ENCODE measurements at places on chromosomes 6 and 20. TPM values are rescaled to one million over a fixed set of nuclear protein-coding genes. Genes with fewer than 3 reads are reported as not detected.

- DNase-seq, result no peak
Measured at GRCh38 chr6:45031601-45032000, 296.5 kb upstream of the RUNX2 start.

- DNase-seq, result no peak
Measured at GRCh38 chr20:49786668-49787370, 25.8 kb upstream of the SLC9A8 start.

GRCh38 chr6:145643760-145644159 lies 91.6 kb downstream of the EPM2A start:
- DNase-seq, result no peak

- DNase-seq, result no peak
Measured at GRCh38 chr6:157376706-157377230, 4.2 kb upstream of the ZDHHC14 start.

GRCh38 chr20:47118206-47118605 lies 223.6 kb downstream of the EYA2 start:
- no peak for DNase-seq

DNA sequence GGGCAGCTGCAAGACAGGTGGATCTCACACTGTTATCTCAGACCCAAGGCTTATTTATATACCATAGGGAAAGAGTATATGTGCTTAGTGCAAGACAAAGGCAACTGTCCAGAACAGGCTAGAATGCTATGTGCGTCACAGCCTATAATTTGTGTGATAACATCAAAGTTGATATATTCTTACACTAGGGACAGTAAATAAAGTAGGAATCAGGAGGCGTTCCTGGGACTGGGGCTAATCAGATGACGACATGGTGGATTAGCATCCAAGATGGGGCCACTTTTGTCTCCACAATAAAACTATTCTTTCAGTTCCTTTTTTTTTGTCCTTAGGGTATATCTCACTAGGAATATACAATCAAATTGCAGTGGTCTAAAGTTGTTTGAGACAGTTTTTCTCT lies 54.9 kb upstream of the IER3 start:
- no peak for DNase-seq

- no peak for DNase-seq
Measured at GRCh38 chr6:13417431-13417830, 70.0 kb downstream of the GFOD1 start.

DNA sequence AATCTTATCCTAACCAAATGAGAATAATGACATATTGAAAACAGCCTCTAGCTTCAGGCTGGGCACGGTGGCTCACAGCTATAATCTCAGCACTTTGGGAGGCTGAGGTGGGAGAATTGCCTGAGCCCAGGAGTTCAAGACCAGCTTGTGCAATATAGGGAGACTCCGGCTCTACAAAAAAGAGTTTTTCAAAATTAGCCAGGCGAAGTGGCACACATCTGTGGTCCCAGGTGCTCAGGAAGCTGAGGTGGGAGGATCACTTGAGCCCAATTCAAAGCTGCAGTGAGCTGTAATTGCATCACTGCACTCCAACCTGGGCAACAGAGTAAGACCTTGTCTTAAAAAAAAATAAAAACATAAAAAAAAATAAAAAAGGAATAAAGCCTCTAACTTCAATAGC lies 4.7 kb downstream of the TUBB2A start:
- no peak for DNase-seq

GRCh38 chr6:80771941-80772340 lies 665.5 kb downstream of the BCKDHB start:
- DNase-seq, result no peak

DNA sequence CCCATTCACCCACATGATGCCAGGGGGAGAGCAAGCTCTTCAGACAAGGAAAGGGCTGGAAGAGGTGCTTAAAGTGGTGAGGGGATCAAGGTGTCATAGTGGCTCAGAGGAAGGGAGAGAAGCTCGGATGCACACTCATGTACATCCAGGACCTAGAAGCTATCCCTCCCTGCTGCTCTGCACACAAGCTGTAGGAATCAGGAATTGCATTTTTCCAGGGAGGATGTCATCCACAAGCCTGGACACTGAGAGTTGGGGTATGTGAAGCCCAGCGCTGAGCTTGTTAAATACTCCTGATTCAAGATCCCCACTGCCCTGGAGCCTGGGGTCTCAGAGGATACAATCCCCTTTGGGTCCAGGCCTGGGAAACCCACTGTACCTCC lies 85.8 kb upstream of the CCDC167 start:
- DNase-seq, result no peak

GRCh38 chr20:53399083-53399482 lies 194.6 kb downstream of the ZNF217 start:
- no peak for DNase-seq

- DNase-seq, result no peak
Measured at GRCh38 chr6:52407467-52407866, 12.7 kb upstream of the EFHC1 start.

- no peak for DNase-seq
Measured at GRCh38 chr6:68777956-68778355, 142.9 kb downstream of the ADGRB3 start.

GRCh38 chr6:6368684-6369052 lies 48.2 kb upstream of the F13A1 start:
- DNase-seq, result no peak

DNA sequence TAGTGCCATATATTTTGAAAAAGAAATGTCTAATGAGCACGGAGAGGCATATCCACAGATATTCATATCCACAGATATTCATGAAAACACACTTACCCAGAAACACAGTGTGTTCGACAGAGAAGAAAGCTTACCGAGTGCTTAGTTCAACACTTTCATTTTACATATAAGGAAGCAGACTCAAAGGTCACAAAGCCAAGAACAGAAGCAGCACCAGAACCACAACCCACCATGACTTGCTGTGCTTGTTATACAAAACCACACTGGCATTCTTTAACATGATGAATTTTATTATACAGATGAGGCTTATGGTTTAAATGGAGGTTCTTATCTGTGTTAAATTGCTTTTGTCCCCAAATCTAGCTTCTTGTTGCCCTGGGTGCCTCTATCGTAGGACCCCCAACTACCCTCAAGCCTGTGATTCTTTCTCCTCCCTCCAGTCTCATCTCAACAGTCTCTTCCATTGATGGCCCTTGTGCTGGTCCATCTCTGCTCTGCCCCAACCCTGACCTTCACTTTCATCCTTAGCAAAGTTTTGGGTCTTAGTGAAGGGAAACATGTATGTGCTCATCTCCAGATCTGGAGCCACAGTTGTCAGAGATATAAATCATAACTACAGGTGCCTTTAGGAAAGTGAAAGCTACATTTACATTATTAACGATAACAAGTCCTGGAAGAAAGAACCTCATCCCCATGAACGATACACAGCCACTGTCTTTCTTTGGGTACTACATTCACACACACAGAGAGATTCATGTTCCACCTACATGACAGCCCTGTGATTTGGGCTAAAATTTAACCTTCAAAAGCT lies 40.0 kb downstream of the SF3B5 start:
- DNase-seq, result no peak

DNA sequence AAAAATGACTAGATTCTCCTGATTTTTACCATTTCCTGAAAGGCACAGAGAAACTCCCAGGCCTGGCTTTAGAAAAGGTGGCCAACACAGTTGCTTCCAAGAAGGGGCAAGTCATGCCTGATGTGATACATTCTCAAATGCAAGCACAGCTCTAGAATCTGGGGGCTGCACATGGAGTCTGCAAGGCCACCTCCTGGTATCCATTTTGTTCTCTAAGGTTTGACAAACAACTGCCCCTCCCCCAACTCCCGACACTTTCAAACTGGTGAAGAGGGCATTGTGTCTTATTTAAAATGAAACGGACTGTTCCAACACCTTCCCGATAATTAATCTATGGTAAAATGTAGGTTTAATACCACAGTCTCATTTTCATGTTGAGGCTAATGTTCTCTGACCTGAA lies 220.2 kb upstream of the CEP162 start:
- DNase-seq, result no peak

- no peak for DNase-seq
Measured at GRCh38 chr6:55774286-55775028, 100.9 kb downstream of the BMP5 start.

GRCh38 chr20:5364136-5364821 lies 47.5 kb upstream of the PROKR2 start:
- no peak for DNase-seq

- DNase-seq, result no peak
Measured at GRCh38 chr6:48744948-48745347, 634.0 kb upstream of the PTCHD4 start.

DNA sequence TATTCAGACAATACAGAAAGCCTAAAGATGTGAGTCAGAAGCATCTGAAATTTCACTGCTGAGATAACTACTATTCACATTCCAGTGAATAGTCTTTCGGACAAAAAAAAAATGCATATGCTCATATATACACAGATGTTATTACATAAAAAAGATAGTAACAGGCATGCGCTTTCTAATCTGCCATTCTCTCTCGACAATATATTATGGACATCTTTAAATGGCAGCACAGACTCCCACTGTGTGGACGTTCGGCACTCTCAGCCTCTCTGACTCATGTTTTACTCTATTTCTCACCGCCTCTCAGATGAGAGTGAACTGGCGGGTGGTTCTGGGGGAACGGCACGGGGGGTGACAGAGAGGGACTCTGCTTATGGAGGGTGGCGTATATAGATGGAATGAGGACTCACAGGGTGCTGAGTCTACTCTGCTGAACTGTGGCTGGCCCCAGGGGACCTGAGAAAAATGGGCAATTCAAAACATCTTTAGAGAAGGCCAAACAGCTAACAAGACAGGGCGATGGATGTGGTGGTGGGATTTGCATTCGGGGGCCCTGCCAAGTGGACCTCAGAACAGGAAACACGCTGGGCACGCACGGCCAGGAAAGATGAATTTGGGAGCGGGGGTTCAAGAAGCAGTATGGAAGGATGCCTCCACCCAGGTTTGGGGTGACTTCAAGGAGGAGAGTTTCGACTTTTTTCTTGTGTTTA lies 68.9 kb downstream of the MDGA1 start:
- DNase-seq, result no peak

DNA sequence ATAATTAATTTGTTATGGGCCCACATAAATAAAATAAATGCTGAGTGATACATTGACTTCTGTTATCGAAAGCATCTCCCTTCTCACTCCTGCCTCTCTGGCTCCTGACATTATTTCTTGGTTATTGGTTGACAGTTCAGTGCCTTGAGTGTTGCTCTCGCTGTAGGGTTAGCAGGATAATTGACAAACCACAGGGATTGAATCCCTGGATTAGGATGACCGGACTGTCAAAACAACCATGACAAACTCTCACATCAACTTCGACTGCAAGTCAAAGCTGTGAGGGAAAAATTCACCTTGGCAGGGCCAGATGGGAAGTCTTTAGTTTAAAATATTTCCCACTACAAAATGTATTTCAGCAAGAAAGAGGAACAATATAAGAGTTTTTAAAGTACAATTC lies 245.4 kb upstream of the TFAP2D start:
- no peak for DNase-seq

DNA sequence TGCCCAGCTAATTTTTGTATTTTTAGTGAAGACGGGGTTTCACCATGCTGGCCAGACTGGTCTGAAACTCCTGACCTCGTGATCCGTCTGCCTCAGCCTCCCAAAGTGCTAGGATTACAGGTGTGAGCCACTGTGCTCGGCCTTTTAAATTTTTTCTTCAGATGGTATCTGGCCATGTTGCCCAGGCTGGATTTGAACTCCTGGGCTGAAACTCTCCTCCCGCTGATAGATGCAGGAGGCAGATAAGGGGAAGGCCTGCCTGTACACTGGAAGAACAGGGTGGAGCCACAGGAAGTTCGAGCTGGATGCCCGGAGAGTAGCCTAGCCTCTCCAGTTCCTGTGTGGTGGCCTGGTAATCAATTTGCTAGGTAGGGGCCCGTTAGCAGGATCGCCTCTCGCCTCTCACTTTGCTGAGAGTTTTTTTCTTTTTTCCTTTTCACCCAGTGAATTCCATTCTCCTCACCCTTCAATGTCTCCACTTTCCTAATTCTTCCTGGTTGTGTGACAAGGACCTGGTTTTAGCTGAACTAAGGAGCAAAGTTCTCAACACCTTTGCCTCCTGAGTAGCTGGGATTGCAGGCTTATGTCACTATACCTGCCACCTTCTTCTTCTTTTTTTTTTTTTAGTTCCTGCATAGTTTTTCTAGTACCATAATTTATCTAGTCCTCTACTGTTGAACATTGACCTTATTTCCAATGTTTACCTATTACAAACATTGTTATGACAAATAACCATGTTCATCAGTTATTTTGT lies 19.4 kb upstream of the ITCH start:
- no peak for DNase-seq

Gene RNF39
- 29.1 TPM for total RNA-seq

Gene LPA
- 0.85 TPM for total RNA-seq

Gene FAXC
- total RNA-seq, result 6.5 TPM

Gene ADAM33
- total RNA-seq, result 38.3 TPM

Gene SOX4
- 44.1 TPM for total RNA-seq

Gene COL9A1
- total RNA-seq, result 0.09 TPM

Gene TBCC
- total RNA-seq, result 59.8 TPM

Gene CDH26
- 11.0 TPM for total RNA-seq

Gene DLK2
- 46.1 TPM for total RNA-seq

Gene NOX3
- not detected for total RNA-seq

Gene CDH22
- 3.3 TPM for total RNA-seq

Gene PI3
- 1.5 TPM for total RNA-seq

Gene APCDD1L
- total RNA-seq, result 0.23 TPM

Gene OR2W1
- total RNA-seq, result not detected

Gene BHLHE23
- total RNA-seq, result 4.0 TPM
